Activated CD4-positive, alpha-beta T cell treated with anti-CD3 and anti-CD28 coated beads, Interleukin-2, amount 10 ng/mL, durations not matched to agents 24 days and 14 days (primary cell): ENCODE measurements at places on chromosomes 1 and 21. TPM values are rescaled to one million over a fixed set of nuclear protein-coding genes. Genes with fewer than 3 reads are reported as not detected.
A peak's percentile ranks its signal among the peaks of the same experiment; 100 is the strongest.

The OBSCN gene
- 21.4 and 22.3 TPM in 2 replicates for total RNA-seq

The EPHX1 gene
- total RNA-seq: 1.6 and 1.8 TPM in 2 replicates

The MAP3K7CL gene
- 4.0 and 4.3 TPM in 2 replicates for total RNA-seq

The OR2L8 gene
- not detected in 2 replicates for total RNA-seq

The TAS1R1 gene
- not detected in 2 replicates for total RNA-seq

The KCND3 gene
- total RNA-seq: 0.07 TPM in 1 of 2 replicates, not detected in the other

The GPR37L1 gene
- total RNA-seq: not detected in 2 replicates

The IFI16 gene
- 217 and 223 TPM in 2 replicates for total RNA-seq

The AMPD1 gene
- total RNA-seq: not detected in 2 replicates

- H3K4me1 ChIP-seq: peaks cover 21% of the 10 kb centered on the region
- peaks cover 7% of the 10 kb centered on the region for H3K36me3 ChIP-seq
- H3K4me3 ChIP-seq: no peak overlapping the region
- DNase-seq: peak; percentile 13
- H3K27ac ChIP-seq: no peak overlapping the region
Observed at GRCh38 chr1:243264717-243265116, 8.9 kb downstream of the SDCCAG8 start.

GRCh38 chr1:59154401-59154800 lies 142.5 kb upstream of the FGGY start:
- H3K36me3 ChIP-seq: no peaks in the 10 kb centered on the region
- DNase-seq: no peak
- H3K4me1 ChIP-seq: peaks cover 21% of the 10 kb centered on the region
- no peaks in the 10 kb centered on the region for H3K27me3 ChIP-seq

DNA sequence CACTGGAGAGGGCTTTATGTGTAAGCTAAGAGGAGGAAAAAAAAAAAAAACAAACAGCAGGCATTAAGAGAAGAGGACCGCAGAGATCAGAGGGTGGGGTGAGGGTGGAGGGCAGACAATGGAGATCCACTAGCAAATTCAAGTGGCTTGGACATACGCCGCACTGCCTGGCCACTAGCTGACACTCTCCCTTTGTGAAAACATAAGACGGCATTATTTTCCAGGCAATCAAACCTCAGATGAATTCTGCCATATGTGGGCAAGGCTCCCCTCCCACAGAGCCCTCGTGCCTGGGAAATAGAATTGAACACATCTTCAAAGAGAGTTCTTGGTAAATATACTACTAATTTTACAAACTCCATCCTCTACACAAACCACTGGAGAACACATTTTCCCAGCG lies 53.6 kb downstream of the ERG start:
- DNase-seq: no peak
- H3K4me1 ChIP-seq: no peaks in the 10 kb centered on the region
- no peaks in the 10 kb centered on the region for H3K36me3 ChIP-seq
- no peak overlapping the region for H3K27ac ChIP-seq
- no peak overlapping the region for H3K4me3 ChIP-seq

DNA sequence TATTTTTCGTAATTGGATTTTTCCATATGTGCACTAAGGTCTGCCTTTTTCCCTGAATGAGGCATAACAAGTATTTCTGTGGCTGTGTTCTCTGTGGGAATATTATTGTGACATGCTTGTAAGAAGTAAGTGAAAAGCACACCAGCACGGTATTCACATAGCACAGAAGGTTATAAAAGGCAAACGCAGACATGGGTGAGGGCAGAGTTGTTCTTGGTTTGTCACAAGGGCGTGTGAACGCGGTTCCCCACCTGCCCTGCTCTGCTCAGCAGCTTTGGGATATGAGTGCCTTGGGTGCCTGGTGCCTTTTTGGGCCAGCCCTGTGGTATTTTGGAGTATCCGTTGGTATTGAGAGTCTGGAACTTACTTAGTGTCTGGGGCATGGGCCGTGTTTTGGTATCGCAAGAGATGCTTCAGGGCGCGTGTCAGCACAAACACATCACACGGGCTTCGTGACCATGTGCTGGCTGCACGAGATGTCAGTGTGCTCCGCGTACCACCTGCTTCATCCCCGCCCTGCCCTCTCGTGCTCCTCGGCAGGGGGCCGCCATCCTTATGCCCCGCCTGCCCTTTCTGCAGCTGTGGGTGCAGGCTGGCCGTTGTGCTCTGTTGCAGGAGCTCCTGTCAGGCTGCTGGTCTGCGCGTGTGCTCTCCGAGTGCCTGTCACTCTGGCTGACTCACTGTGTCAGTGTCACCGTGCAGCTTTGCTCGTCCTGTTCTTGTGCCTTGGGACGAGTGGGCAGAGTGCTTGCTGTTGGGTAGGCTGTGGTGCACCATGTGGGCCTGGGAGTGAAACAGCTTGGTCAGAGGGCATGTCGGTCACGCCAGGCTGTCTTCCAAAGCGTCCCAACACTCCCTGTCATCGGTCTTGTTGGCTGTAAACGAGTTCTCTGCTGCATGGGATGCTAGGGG lies 15.0 kb downstream of the SKI start:
- no peak overlapping the region for H3K4me3 ChIP-seq
- peaks cover 43% of the 10 kb centered on the region for H3K4me1 ChIP-seq
- peaks cover 41% of the 10 kb centered on the region for H3K36me3 ChIP-seq
- no peak for DNase-seq
- H3K27ac ChIP-seq: no peak overlapping the region

DNA sequence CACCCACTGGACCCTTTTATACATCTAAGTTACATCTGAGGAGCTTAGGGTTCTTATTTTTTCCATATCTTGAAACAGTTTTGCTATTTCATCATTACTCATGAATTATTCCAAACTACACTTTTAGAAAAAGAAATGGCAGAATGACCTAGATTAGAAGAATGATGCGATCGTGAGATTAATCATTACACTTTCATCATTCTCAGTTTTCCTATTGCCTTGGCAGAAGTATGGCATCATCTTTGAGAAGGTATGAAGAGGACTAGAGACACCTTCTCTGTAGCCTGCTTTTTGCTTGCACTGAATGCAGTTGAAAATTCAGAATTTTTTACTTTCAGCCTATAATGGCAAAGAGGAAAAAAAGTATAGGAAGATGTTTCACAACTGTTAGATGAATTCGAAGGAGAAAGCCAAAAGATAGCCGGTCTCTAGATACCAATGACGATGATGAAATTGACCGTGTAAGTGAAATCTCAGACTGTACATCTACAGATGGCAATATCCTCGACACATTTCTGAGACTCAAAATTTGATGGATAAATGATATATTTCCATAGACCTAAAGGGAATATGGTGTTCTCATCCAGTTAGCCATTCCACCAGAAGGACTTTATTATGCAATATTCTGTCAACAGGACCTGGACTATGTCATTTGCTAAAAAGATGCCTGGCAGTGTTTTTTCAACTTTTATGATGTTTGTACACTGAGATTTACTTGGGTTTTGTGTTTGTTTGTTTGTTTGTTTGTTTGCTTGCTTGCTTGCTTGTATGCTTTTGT lies 191.8 kb downstream of the TOMM20 start:
- no peak for DNase-seq
- H3K4me3 ChIP-seq: no peak overlapping the region
- H3K27ac ChIP-seq: peak overlapping the region; percentile 60
- peaks cover 40% of the 10 kb centered on the region for H3K4me1 ChIP-seq
- H3K27me3 ChIP-seq: no peaks in the 10 kb centered on the region

GRCh38 chr1:162389971-162390370 lies 8.4 kb downstream of the C1orf226 start:
- peaks cover 2% of the 10 kb centered on the region for H3K4me1 ChIP-seq
- no peak overlapping the region for H3K4me3 ChIP-seq
- H3K27me3 ChIP-seq: peaks cover 9% of the 10 kb centered on the region
- no peaks in the 10 kb centered on the region for H3K36me3 ChIP-seq
- no peak for DNase-seq

DNA sequence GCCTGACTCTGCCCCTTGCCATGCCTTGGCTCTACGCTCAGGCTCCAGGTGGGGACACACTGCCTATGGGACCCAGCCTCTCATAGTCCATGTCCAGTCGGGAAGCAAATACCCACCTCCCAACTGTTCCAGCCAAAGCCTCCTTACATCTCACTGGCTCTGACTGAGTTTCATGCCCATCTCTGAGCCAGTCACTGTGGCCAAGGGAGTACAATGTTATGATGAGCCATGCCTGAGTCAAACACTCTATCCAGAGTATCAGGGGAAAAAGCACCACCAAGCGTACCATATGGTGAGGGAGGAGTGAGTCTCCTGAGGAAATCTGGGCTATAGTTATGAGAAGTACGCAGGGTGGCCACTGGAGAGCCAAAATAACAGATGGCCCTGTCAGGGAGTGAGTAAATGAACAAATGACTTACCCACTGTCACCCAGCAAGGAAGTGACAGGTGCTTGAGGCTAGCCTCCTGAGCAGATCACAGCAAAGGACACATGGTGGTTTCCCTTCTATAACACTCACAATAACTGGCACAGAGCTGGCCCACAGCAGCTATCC lies 236.6 kb upstream of the GJB5 start:
- no peak overlapping the region for H3K4me3 ChIP-seq
- DNase-seq: no peak
- H3K27ac ChIP-seq: no peak overlapping the region

- H3K27ac ChIP-seq: peak overlapping the region; percentile 90
- no peaks in the 10 kb centered on the region for H3K27me3 ChIP-seq
- peak overlapping the region; percentile 47 for H3K4me3 ChIP-seq
- H3K4me1 ChIP-seq: peaks cover 36% of the 10 kb centered on the region
- H3K36me3 ChIP-seq: peaks cover 14% of the 10 kb centered on the region
- DNase-seq: peak; percentile 71
Observed at GRCh38 chr1:230270559-230271281, 155.4 kb downstream of the PGBD5 start.

GRCh38 chr1:8873506-8874229 lies 4.8 kb downstream of the ENO1 start:
- peak overlapping the region; percentile 92 for H3K4me3 ChIP-seq
- peaks cover 59% of the 10 kb centered on the region for H3K4me1 ChIP-seq
- peaks cover 98% of the 10 kb centered on the region for H3K36me3 ChIP-seq

- no peaks in the 10 kb centered on the region for H3K36me3 ChIP-seq
Observed at GRCh38 chr1:162400790-162401355, 11.1 kb downstream of the SH2D1B start.

GRCh38 chr1:16625497-16626408 lies 12.4 kb upstream of the NBPF1 start:
- no peaks in the 10 kb centered on the region for H3K27me3 ChIP-seq
- H3K36me3 ChIP-seq: peaks cover 43% of the 10 kb centered on the region
- no peak overlapping the region for H3K27ac ChIP-seq
- DNase-seq: no peak
- H3K4me1 ChIP-seq: peaks cover 3% of the 10 kb centered on the region

GRCh38 chr1:221527886-221528624 lies 213.8 kb downstream of the DUSP10 start:
- no peaks in the 10 kb centered on the region for H3K4me1 ChIP-seq
- peaks cover 4% of the 10 kb centered on the region for H3K27me3 ChIP-seq
- no peak overlapping the region for H3K4me3 ChIP-seq
- H3K27ac ChIP-seq: no peak overlapping the region
- no peaks in the 10 kb centered on the region for H3K36me3 ChIP-seq

GRCh38 chr1:9425859-9426258 lies 113.4 kb upstream of the SLC25A33 start:
- no peaks in the 10 kb centered on the region for H3K36me3 ChIP-seq
- peaks cover 55% of the 10 kb centered on the region for H3K4me1 ChIP-seq
- H3K4me3 ChIP-seq: peak overlapping the region; percentile 76
- peaks cover 29% of the 10 kb centered on the region for H3K27me3 ChIP-seq
- peak; percentile 67 for DNase-seq

- H3K27ac ChIP-seq: peak overlapping the region; percentile 23
- DNase-seq: peak; percentile 60
- H3K27me3 ChIP-seq: peaks cover 36% of the 10 kb centered on the region
- H3K4me3 ChIP-seq: peak overlapping the region; percentile 84
- peaks cover 14% of the 10 kb centered on the region for H3K4me1 ChIP-seq
- H3K36me3 ChIP-seq: no peaks in the 10 kb centered on the region
Observed at GRCh38 chr1:159854116-159854692, 8.3 kb downstream of the VSIG8 start.

DNA sequence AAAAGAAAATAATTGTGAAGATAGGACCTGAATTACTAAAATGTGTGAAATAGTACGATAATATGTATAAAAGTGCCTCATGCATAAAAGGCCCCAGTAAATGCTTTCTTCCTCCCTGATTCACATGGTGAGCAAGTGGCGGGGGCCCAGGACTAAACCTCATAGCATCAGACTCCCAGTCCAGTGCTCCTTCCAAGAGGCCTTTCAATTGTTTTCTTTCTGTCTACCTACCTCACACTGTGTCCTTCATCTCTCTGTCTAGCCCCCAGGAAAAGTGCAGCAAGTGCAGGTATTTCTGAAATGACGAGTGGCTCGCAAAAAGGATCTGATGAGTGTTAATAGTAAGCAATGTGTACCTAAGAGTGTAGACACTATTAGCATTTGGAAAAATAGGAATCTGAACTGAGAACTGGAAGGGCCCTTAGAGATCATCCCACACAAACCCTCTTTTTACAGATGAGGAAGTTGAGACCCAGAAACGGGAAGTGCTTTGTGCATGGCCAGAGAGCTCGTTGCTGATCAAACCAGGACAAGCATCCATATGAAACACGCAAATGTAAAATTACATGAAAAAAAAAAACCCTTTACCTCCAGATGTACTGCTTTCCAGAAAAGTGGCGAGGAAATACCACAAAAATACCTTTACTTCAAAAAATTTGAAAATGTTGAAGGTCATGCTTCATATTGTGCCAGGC lies 118.2 kb upstream of the HOOK1 start:
- no peak for DNase-seq
- H3K4me1 ChIP-seq: peaks cover 26% of the 10 kb centered on the region
- peaks cover 3% of the 10 kb centered on the region for H3K36me3 ChIP-seq
- peak overlapping the region; percentile 89 for H3K27ac ChIP-seq
- H3K27me3 ChIP-seq: no peaks in the 10 kb centered on the region
